Right atrium auricular region (tissue), 2 donors: ENCODE measurements at places on chromosomes 11 and 22. TPM values are rescaled to one million over a fixed set of nuclear protein-coding genes. Genes with fewer than 3 reads are reported as not detected.

The SYT13 gene
- total RNA-seq = 9.9 TPM

The ELMOD1 gene
- total RNA-seq = 10.4 TPM

The FXYD6 gene
- total RNA-seq = 28.6 TPM

The SCGB1C1 gene
- total RNA-seq = not detected

The TIGD3 gene
- 0.22 TPM for total RNA-seq

The OR8D4 gene
- total RNA-seq = not detected

The INCENP gene
- total RNA-seq = 8.5 TPM

The LINC01488 gene
- not detected for total RNA-seq

DNA sequence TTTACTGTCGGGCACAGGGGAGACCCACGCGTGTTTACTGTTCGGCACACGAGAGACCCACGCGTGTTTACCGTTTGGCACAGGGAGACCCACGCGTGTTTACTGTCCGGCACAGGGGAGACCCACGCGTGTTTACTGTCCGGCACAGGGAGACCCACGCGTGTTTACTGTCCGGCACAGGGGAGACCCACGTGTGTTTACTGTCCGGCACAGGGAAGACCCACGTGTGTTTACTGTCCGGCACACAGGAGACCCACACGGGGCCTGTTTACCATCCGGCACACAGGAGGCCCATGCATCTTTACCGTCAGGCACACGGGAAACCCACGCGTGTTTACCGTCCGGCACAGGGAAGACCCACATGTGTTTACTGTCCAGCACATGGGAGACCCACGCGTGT, 525.1 kb downstream of the BRD1 start:
- peak; percentile 23 for DNase-seq

- no peak for DNase-seq
Observed at GRCh38 chr11:78744202-78744601, 169.5 kb upstream of the NARS2 start.

GRCh38 chr11:45834298-45834756, 12.9 kb upstream of the CRY2 start:
- no peak for DNase-seq

GRCh38 chr11:117072517-117073461, 25.4 kb downstream of the SIK3 start:
- no peak for DNase-seq

- DNase-seq = no peak
Observed at GRCh38 chr11:104570078-104570701, 328.1 kb downstream of the CASP12 start.

DNA sequence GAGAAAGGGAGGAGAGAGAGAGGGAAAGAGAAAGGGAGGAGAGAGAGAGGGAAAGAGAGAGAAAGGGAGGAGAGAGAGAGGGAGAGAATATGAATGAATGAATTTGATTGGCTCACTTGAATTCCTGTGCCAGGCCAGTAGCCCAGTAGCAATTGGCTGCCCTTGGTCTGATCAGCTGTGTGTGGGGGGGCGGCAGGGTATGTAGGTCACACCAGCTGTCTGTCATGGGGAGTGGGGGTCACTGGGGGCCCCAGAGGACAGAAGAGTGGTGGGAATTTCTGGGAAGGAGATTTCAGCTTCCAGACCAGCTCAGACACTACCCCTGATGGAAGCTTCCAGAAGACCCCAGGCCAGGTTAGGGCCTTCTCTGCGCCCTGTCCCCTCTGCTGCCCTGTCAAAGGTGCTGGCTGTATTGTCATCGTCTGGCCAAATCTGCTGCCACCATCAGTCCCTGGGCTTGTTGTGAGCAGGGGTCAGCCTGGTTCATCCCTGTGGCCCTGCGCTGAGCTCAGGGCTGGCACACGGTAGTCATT, 21.1 kb downstream of the MPPED1 start:
- DNase-seq = no peak

DNA sequence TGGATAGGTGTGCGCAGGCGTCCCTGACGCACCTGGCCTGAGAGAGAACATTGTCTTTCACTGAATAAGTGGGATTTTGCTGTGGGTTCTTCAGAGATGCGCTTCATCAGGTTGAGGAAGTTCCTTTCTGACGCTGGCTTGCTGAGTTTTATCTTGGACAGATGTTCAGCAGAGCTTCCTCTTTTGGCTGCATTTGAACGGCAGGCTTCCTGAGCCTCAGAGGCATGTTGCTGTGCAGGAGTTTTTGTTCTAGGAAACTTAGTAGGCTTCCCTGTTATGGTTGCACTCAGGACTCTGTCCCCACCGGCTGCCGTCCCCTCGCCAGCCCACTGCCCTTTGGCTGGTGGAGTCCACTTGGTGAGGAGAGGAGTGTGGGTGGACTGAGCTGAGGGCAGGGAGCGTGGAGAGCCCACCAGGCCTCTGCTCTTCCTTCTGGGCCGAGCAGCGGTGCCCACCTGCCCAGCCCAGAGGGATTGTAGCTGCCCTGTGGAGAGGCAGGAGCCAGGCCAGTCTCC, 17.2 kb downstream of the FRMD8 start:
- no peak for DNase-seq

- DNase-seq = no peak
Observed at GRCh38 chr11:45593992-45594391, 71.4 kb downstream of the CHST1 start.

DNA sequence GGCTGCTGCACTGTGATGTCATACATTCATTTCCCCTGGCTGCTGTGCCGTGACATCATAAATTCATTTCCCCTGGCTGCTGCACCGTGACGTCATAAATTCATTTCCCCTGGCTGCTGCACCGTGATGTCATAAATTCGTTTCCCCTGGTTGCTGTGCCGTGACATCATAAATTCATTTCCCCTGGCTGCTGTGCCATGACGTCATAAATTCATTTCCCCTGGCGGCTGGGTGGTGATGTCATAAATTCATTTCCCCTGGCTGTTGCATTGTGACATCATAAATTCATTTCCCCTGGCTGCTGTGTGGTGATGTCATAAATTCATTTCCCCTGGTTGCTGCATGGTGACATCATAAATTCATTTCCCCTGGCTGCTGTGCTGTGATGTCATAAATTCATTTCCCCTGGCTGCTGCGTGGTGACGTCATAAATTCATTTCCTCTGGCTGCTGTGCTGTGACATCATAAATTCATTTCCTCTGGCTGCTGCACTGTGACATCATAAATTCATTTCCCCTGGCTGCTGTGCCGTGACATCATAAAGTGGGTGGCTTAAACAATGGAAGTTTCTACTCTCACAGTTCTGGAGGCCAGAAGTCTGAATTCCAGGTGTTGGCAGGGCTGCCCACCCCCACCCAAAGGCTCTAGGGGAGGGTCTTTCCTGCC, 301.1 kb downstream of the SHANK2 start:
- no peak for DNase-seq

- DNase-seq = no peak
Observed at GRCh38 chr11:114821621-114822412, 143.5 kb downstream of the NXPE2 start.

GRCh38 chr11:116465056-116465455, 307.7 kb downstream of the BUD13 start:
- DNase-seq = no peak

GRCh38 chr11:28615542-28615941, 507.4 kb downstream of the METTL15 start:
- DNase-seq = no peak

DNA sequence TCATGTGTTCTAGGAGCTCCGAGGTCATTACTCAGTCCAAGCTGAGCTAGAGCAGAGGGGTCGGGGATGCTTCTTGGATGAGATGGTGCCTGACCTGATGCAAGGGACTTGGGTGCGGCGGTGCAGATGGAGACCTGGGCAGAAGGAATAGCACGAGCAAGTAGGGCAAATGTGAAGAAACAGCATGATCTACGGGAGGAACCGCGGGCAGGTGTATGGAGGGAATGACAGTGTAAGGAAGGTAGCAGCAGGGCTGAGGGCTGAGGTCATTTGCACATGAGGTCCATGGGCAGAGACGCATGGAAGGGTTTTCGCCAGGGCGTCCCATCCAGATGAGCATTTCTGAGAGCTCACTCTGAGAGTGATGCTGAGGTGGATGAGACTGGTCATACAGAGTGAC, 14.9 kb downstream of the SLC37A2 start:
- DNase-seq = peak; percentile 52

DNA sequence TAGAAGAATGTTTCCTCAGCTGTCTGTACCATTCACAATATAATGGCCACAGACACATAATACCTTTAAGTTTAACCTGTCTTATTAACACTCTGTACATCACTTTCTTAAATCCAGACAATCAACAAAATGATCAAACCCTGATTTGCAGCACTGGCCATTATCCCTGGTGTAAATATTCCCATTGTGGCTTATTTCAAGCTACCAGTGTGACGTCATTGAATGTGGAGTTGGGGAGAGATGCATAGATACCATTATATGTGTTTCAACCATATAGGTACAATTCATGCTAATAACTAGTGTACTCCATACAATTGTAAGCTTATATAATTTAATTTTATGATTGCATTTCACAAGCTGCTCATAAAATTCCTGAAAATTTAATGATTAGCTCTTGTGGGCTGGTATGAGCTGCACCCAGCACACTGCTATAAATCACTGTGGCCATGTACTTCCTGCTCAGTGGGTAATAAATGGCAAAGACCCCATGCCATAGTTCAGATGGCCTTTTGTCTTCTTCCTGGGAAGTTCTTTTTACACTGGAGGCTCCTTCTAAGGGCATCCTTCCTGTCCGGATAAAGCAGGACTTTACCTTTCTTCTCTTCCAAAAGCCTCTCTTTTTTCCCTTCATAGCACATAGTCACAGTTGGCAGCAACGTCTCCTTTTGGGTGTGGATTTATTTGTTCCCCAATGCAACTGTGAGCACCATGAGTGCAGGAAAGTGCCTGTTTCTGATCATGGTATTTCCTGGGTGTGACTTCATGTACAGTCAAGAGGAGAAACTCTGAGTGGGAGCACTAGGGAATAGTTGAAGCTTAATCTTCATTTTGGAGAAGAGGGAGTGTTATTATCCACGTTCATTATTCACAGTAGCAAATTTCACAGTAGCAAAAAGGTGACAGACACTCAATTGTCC, 87.8 kb downstream of the MIAT start:
- DNase-seq = no peak

GRCh38 chr11:46886211-46886610, 32.1 kb downstream of the LRP4 start:
- DNase-seq = no peak

- DNase-seq = no peak
Observed at GRCh38 chr11:82930229-82930628, 28.7 kb downstream of the DDIAS start.

DNA sequence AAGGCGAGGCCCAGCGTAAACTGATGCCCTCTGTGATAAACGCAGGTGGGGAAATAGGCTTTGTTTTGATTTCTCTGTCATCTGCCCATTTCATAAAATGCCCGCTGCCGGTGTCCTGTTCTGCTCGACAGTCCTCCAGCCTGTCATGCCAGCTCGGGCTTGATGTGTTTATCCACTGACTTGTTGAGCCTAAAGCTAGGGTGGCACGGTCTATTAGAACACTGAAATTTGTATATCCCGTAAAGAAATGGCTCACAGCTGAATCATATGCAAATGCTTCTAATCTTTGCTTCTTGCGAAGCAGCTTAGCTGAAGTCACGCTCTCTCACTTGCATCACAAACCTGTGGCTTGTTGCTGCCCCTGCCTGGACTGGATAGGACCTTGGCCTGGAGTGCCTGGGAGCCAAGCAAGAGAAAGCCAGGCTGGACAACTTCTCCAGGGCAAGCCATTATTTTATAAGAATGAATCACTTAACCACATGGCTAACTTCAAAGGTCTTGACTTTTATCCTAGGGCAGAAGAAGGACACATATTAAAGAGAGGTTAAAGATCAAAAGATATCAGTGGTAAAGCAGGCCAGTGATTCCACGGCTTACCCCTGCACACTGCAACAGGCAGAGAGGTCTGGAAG, 33.1 kb downstream of the EHF start:
- DNase-seq = no peak

GRCh38 chr22:46572911-46573780, 35.7 kb upstream of the CELSR1 start:
- no peak for DNase-seq

DNA sequence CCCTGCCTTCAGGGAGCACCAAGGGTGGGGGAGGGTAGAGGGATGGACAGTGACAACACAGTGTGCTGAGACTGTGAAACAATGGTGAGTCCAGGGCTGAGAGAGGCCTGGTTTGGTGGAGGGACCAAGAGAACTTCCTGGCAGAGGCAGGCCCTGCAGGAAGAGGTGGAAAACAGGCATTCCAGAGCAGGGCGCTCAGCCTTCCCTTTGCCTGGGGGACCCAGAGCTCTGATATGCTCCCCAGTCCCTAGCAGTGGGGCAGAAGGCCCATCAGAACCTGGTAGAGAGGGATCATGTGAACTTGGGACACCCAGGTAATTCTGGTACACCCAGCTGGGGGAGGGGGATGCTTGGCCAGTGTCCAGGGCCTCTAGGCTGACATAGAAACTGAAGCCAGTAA, 17.2 kb upstream of the UVRAG start:
- DNase-seq = no peak

- no peak for DNase-seq
Observed at GRCh38 chr11:84819128-84819527, 808.0 kb downstream of the DLG2 start.

GRCh38 chr11:29125606-29126005, 891.2 kb downstream of the KCNA4 start:
- no peak for DNase-seq

DNA sequence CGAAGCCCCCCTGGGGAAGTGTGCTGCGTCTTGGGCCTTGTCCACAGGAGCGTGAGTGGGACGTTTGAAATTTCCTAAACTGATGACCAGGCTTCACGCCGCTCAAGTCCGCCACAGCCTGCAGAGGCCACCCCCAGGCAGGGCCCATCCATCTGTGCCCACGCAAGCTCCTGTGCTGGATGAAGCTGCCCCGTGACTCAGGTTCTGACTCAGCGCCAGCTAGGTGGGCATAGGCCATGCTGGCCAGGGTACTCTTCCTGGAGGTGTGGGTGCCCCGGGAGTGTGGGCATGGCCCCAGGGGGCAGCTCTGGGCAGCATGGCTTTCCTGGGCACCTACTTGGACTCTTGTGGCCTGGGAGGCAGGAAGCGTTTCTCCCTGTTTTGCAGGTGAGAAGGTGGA, 134.8 kb downstream of the CACNA1I start:
- no peak for DNase-seq

DNA sequence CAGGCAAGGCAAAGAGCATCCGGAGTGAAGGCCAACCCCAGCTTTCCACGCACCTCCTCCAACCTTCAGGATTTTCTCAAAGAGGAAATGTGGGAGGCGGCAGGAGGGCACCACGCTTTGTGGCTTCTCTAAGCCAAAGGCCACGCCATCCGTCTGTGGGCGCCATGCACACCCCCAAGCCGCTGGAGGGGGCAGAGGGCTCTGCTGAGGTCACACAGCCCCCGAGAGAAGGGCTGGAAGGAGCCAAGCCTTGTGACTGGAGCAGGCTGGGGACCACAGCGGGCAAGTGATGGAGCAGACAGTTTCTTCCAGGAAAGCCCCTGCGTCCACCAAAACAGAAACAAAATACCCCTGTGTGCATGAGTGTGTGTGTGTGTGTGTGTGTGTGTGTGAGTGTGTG, 527.4 kb downstream of the BRD1 start:
- peak; percentile 23 for DNase-seq
